SJSA1 (cell line): ENCODE measurements at places on chromosomes 11 and 22. TPM values are rescaled to one million over a fixed set of nuclear protein-coding genes. Genes with fewer than 3 reads are reported as not detected.

OR8G5 gene
- not detected in 2 replicates for total RNA-seq

DNA sequence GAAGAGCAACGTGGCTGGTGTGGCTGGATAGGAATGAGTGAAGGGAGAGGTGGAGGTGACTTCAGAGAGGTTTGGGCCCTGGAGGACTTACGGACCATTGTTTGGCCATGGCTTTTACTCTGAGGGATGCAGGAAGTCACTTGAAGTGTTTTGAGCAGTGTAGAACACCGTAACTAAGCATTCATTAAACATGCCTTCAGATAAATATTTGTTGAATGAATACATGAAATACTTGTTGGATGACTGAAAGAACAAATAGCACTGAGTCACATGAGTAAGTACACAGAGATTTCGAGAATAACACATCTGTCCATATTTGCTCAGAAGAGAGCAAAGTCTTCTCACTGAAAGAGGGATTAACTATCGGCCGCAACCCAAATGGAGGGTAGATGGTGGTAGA, 182.7 kb upstream of the SNX19 start:
- H3K27me3 ChIP-seq: no peaks in the 10 kb centered on the region
- H3K4me3 ChIP-seq: no peak overlapping the region
- H3K36me3 ChIP-seq: no peaks in the 10 kb centered on the region
- peak overlapping the region; percentile 57 for H3K27ac ChIP-seq
- H3K4me1 ChIP-seq: peaks cover 16% of the 10 kb centered on the region
- DNase-seq: no peak

- H3K27ac ChIP-seq: no peak overlapping the region
- peaks cover 42% of the 10 kb centered on the region for H3K4me1 ChIP-seq
- H3K27me3 ChIP-seq: no peaks in the 10 kb centered on the region
- H3K4me3 ChIP-seq: no peak overlapping the region
- DNase-seq: no peak
Measured at GRCh38 chr11:73314117-73314961, 6.3 kb downstream of the ARHGEF17 start.

DNA sequence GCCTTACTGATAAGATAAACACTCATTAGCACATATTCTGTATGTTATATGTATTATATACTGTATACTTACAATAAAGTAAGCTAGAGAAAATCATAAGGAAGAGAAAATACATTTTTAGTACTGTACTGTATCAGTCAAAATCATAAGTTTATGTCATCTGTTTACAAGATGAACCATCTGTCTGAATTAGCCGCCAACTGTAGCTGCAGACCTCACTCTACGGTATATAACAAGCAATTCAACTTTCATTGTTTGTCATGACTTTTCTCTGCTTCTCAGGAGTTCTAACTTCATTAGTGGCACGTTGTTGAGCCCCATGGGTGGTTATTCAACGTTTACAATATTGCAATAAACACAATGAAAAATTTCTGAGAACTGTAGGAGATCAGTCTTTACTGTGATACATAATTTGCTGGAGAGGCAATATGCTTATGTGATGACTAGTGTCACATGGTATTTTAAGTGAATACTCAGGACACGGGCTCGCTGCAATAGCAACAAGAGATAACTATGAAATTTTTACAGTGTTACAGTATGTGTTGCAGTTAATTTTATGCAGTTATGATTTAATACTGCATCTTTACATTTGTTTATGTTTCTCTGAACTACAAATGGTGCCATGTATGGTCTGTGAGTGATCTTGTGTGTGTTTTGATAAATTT, 132.2 kb upstream of the CTSC start:
- H3K27me3 ChIP-seq: no peaks in the 10 kb centered on the region
- DNase-seq: no peak
- H3K4me3 ChIP-seq: no peak overlapping the region
- H3K36me3 ChIP-seq: no peaks in the 10 kb centered on the region

DNA sequence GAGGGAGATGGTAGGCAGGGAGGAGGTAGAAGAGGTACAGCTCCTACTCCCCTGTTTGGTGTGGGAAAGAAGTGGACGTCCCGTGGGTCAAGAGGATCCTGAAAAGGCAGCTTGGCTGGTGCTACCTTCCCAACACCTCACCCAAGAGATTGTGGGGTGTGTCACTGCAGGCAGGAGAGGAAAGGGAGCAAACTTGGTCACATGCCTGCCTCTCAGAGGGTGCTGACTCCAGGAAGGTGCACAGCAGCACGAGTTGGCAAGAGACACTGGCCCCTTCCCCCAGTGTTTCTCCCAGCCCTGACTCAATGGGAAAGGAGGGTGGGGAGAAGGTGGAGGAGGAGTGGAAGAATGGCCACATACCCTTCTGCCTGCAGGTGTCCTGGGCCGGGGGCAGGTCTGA, 99.6 kb downstream of the CSNK2A3 start:
- DNase-seq: no peak
- no peaks in the 10 kb centered on the region for H3K36me3 ChIP-seq
- no peak overlapping the region for H3K27ac ChIP-seq
- 0 out of 2 replicates have a peak, but pooled peaks cover 3% of the 10 kb centered on the region for H3K27me3 ChIP-seq
